ENCODE measurements at places on chromosomes 1 and 21.

DNA sequence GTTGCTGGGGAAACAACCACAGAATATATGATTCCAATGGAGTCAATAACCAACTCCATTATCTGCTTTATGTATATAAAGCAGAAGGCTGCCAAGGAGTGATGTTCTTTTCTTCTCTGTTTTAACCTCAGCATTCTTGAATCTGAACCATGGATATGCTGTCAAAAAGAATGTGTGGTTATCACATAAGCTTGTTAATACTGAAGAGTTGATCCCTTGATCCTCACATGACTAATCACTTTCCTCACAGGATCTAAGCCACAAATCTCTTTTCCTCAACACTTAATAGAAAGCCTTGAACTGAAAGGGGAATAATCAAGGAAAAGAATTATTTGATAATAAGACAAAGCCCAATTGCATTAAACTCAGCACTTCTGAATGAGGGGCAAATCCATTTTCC is 271.3 kb upstream of the KIAA0040 start:
- no peak for DNase-seq
- no peak overlapping the region for H3K27ac ChIP-seq
- H3K36me3 ChIP-seq = no peaks in the 10 kb centered on the region
- no peaks in the 10 kb centered on the region for H3K4me1 ChIP-seq
- H3K4me3 ChIP-seq = no peak overlapping the region
- H3K27me3 ChIP-seq = no peaks in the 10 kb centered on the region

DNA sequence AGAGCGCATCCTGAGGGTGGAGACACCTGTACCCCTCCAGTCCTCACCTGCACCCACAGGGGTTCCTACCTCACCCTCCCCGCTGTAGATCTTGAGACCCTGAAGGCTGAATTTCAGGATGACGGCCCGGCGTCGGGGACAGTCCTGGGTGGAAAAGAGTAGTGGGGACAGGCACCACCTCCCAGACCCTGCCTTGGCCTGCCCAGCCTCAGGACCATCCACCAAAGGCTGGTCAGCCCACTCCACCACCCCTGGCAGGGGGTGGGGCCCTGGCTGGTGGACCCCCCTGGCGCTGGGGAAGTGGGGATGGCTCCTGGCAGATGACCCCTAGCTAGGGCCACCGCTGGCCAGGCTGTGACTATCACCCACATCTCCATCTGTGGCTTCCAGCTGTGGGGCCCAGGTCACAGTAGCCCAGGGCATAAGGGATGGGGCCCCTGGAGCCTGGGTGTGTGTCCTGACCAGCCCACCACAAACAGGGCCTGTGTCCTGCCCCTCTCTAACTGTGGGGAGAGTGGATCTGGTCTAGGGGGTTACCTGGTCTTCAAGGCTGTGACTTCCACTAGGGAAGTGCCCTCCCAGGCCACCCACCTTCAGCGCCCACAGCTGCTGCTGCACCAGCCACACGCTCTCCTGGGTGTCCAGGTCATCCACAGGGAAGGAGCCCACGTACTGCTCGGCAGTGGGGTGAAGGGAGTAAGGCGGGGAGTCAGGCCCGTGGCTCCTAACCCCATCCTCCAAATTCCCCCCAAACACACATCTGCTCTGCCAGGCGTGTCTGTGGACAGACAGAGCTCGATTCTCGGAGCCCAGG is 5.4 kb downstream of the SH2D5 start:
- H3K4me1 ChIP-seq = no peaks in the 10 kb centered on the region
- no peak overlapping the region for H3K27ac ChIP-seq
- DNase-seq = no peak
- H3K36me3 ChIP-seq = no peaks in the 10 kb centered on the region
- no peak overlapping the region for H3K4me3 ChIP-seq

- no peaks in the 10 kb centered on the region for H3K36me3 ChIP-seq
- no peak for DNase-seq
- no peaks in the 10 kb centered on the region for H3K4me1 ChIP-seq
- H3K27ac ChIP-seq = no peak overlapping the region
- no peaks in the 10 kb centered on the region for H3K27me3 ChIP-seq
- H3K4me3 ChIP-seq = no peak overlapping the region
These were observed 6.3 kb downstream of the FAM20B start for GRCh38 chr1:179031855-179032513.

- H3K36me3 ChIP-seq = no peaks in the 10 kb centered on the region
- H3K4me1 ChIP-seq = peaks cover 7% of the 10 kb centered on the region
- H3K27me3 ChIP-seq = no peaks in the 10 kb centered on the region
- peak overlapping the region; percentile 99 for H3K27ac ChIP-seq
These were observed 37.8 kb upstream of the CTTNBP2NL start for GRCh38 chr1:112358061-112358770.

- H3K4me3 ChIP-seq = no peak overlapping the region
- peak overlapping the region; percentile 85 for H3K27ac ChIP-seq
- no peaks in the 10 kb centered on the region for H3K27me3 ChIP-seq
- H3K4me1 ChIP-seq = peaks cover 18% of the 10 kb centered on the region
- no peaks in the 10 kb centered on the region for H3K36me3 ChIP-seq
- DNase-seq = no peak
These were observed 90.2 kb downstream of the TGFBR3 start for GRCh38 chr1:91795591-91796389.

- no peaks in the 10 kb centered on the region for H3K36me3 ChIP-seq
- no peak overlapping the region for H3K4me3 ChIP-seq
- H3K27ac ChIP-seq = peak overlapping the region; percentile 55
- no peak for DNase-seq
- H3K27me3 ChIP-seq = no peaks in the 10 kb centered on the region
These were observed 22.6 kb downstream of the PDXK start for GRCh38 chr21:43741423-43742096.

GRCh38 chr21:28342212-28342810 is 650.4 kb downstream of the LTN1 start:
- DNase-seq = no peak
- H3K27ac ChIP-seq = no peak overlapping the region
- no peaks in the 10 kb centered on the region for H3K4me1 ChIP-seq
- H3K27me3 ChIP-seq = no peaks in the 10 kb centered on the region
- no peak overlapping the region for H3K4me3 ChIP-seq

Data from breast epithelium (tissue), 4 donors.